ENCODE measurements at places on chromosomes 11 and 22. TPM values are rescaled to one million over a fixed set of nuclear protein-coding genes. Genes with fewer than 3 reads are reported as not detected.
A peak's percentile ranks its signal among the peaks of the same experiment; 100 is the strongest.

DNA sequence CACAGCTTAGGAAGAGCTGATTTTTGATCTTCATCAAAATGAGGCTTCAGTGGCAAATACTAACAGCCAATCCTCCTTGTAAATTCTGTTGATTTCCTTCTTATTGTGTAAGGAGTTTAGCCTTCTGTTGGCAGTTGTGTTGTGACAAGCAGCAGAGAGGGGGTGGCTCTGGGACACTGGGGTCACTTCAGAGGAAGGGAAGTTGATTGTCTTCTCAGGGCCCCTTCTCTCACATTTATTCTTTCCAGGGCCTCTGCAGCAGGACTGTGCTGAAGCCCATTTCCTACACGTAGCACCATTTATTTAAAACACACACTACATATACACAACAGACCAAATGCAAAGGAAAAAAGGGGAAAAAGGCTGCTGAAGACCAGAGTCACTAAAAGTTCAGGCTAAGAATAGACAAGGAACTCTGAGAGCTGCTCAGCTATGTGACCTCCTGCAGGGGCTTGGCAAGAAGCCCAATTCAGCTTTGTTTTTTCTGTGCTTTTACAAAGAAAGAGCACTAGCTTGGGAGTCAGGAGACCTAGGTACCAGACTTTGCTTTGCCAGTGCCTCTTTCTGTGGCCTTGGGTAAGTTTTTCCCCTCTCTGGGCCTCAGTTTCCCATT, 28.3 kb upstream of the UPB1 start:
- no peak for DNase-seq

GRCh38 chr11:109847621-109848020, 245.6 kb upstream of the ZC3H12C start:
- DNase-seq = no peak

DNA sequence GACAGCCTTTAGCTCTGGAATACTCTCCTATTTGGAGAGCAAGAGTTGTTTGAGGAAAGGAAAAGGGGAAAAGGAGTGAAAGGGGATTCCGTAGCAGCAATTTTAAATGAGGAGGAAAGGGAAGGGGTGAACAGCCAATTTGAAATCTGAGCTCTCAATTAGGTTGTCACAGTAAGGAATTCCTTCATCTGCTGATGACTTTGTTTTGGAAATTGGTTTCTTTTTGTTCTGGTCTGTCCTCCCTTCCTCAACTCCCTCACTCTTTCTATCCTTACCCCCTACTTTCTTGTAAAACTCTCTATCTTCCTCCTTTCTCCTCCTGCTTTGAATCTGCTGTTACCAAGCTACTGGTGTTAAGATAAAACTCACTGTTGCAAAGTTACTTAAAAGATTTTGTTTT, 1155.6 kb downstream of the DLG2 start:
- no peak for DNase-seq

DNA sequence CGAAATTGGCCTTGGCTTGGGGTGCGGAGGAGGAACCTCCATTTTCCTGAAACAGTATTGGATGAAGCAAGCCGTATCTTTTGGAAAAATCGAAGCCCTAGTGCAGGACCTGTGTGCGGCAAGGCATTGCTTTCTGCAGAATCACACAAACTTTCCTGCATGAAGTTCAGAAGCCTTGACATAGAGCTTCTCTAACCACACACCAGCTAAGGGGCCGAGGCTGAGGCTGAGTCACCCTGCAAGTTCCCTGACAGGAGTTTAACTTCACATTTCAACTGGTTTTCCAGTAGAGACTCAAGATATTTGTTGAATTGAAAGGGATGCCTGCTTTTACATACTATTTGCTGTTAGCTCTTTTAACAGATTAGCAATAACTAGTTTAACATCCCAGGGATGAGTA, 67.8 kb downstream of the TCF20 start:
- DNase-seq = peak; percentile 31

GRCh38 chr11:87144252-87144651, 106.5 kb downstream of the TMEM135 start:
- DNase-seq = no peak

DNA sequence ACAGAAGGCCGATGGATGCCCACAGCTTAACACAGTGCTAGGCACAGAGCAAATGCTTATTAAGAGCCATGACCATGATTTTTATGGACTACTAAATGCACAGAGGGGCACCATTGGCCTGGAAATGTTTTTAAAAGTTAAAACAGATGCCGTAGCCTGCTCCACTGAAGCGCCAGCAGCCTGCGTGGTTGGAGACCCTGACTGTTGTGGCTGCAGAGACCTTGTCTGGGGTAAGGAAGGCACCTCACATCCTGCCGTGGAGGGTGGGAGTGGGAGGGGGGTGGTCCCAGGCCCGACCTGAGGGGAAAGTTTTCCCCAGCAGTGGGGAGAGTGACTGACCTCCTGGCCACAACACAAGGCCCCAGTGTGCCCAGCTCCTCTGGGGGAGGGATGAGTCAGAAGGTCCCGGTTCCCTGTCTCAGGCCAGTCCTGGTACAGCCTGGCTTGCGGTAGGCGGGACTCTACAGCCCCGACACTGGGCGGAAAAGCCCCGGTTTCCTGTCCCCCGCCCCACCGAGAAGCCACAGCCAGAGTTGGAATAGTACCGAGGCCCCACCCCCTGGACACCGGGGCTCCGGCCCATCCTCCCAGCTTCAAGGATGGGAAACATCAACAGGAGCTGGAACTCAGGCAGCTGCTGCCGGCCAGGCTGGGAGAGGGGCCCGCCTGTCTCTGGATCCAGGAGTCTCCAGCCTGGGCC, 7.0 kb downstream of the CHST1 start:
- no peak for DNase-seq

DNA sequence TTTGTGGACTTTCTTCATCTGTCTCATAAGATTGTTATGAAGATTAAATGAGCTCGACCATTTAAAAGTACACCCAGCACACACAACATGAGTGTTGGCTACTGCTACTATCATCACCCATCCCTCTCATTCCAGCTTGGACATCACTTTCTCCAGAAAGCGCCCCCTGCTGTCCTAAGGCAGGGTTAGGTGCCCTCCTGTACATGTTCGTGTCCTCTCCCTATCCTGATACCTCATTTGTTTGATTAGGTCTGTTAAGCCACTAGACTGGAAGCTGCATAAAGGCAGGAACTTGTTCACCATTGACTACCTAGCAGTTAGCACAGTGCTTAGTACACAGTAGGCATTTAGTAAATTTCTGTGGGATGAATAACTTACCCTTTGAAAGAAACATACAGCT, 85.5 kb downstream of the ENTHD1 start:
- no peak for DNase-seq

GRCh38 chr22:37818409-37819104, 4.6 kb upstream of the GALR3 start:
- peak; percentile 68 for DNase-seq

DNA sequence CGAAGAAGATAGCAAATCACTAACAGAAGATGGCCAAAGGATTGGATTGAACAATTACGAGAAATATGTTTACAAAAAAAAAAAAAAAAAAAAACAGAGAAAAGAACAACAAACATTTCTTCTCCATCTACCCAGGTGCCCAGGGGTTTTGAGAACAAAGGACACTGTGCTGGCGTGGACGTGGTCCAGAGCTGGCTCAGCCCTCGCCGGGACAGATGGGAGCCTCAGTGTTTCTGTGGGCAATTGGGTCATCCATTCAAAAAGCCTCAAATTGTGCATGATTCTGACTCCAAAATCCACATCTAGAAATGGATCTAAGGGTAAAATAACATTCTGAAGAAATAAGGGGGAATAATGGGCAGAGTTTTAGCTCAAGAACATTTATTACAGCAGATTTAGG, 63.1 kb downstream of the DHCR7 start:
- no peak for DNase-seq

DNA sequence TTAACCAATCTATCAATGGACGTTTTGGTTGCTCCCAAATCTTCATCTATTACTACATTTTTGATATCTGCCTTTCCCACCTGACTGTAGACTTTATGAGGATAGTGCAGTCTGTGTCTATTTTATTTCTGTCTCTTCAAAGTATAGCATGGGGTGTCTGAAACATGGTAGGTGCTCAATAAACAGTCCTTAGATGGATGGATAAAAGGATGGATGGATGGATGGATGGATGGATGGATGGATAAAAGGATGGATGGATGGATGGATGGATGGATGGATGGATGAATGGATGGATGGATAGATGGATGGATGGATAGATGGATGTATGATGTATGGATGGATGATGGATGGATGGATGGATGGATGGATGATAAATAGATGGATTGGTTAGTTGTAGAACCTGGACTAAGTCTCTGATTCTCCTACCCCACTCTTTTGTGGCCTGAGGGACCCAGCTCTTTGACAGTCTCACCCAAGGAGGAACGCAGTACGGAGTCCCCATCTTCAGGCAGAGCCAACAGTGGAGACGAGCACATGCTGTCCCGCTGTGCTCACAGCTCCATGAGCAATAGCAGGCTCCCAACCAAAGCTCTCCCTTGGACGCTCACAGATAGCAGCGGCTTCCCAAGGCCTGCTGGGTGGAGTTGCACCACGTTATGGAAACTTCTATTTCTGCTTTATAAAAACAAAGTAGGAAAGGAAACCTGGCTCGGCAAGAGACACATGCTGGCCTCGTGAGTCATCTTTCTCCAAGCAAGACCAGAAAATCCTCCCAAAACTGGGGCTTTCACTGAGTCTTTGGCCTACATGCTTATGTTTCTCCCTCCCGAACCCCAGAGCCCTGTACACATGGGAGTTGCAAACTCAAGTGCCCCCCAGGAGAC, 448.0 kb downstream of the MIAT start:
- DNase-seq = no peak

- no peak for DNase-seq
Observed at GRCh38 chr11:119793335-119793984, 64.5 kb upstream of the NECTIN1 start.

DNA sequence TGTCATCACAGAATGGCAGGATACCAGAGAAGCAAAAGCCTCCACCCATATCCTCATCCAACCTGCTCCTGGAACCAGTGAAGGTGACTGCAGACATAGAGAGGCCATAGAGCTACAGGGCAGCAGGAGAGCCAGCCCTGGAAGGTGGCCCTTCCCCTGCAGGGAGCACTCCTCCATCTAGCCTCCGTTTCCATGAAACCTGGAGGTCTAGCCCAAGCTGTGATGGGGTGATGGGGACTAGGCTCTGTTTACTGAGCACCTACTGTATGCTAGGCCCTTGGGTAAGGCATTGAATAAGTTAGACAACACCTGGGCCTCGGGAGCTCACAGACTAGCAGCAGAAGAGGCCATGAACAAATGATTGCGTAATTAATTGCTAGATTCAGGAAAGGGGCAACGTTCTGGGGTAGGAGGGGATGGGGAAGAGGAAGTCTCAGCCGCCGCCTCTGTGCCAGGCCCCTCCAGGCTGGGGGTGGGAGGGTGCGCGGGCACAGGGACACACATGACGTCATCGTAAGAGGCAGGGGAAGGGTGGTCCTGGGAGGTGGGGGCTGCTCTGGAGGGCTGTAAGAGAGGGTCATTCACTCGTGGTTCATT, 784 bp upstream of the SYNGR1 start:
- no peak for DNase-seq

DNA sequence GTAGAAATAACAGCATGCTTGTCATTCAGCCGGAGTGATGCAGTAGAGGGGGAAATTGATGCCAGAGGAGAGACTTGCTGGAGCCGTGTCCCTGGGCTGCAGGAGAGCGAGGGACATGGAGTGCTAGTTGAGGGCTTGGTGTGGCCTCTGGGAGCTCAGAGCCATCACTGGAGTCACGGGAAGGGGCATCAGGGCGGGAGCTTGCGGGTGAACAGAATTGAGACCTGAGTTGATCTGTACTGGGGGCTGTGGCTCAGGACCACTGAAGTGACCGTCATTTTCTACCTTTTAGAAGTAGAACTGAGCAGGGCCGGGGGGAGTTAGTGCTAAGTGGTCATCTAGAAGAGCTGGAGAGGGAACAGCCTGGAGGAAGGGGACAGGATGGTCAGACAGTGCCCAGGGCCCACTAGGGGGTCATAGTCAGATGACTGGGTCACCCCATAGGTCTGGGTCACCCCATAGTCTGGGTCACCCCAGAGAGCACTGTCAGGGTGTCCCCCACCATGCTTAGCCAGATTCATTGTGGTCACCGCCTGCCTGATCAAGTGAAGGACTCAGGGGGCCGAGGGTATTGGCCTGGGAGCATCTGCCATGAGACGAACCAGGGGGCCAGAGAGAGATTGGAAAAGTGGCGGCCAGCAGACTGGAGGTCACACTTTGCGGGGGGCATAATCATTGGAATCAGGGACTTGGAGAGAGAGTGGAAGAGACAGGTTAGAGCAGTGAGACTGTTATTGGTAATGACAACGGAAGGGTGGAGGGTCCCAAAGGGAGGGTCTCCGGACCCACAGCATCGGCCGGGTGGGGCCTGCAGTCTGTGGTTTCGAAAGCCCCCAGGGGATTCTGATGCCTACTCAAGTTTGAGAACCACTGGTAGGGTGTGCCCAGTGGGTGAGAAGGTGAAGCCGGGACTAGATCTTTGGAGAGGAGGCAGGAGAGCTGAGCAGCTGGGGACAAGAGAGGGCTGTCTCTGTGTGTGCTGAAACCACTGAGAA, 15.2 kb downstream of the RIBC2 start:
- no peak for DNase-seq

DNA sequence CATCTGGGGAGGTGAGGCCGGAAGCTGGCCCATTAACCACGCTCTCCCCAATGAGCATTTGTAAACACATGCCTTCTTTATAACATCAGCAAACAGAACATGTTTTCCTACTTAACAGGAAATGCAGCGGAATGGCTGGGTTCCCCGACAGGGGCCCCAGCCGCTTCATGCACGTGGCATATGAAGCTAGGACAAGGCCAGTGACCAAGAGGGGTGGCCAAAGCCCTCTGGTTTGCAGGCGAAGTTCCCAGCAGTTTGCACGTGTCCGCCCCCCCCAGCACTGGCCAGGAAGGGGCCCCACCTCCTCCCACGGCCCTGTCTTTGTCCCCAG, 38.7 kb upstream of the LINC01488 start:
- no peak for DNase-seq

DNA sequence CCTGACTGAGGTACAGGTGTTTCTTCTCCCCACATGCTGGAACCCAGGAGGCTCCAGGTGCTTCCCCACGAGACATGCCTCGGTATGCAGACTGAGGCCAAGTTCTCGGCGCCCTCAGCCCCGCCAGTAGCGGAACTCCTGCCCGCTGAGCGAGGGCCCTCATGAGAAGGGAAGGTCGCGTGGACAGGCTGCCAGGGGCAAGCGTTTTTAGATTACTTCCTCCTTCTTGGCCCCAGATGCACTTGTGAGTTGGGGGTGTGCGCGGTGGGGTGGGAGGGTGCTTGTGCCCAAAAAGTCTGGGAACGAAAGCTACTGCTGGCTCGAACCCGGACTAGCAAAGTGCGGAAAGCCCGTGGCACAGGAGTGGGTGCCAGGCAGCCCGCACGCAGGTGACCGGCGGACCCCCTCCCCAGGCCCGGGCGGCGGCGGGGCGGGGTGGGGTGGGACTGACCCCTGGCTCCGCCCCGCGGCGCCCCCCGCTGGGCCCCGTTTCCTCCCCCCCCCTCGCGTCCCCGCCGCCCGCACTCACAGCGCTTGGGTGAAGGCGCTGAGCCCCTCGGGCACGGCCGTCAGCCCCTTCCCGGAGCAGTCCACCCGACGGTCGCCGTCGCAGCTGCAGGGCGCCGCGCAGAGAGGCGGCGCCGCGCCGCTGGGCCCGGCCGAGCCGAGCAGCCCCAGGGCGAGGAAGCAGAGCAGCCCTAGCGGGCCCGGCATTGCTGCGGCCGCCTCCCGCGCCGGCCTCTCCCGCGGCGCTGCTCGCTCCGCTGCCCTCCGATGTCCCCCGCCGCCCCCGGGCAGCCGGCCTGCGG, 797 bp downstream of the LGR4 start:
- no peak for DNase-seq

Gene EPS8L2
- 17.8 TPM for total RNA-seq

Gene ACR
- total RNA-seq = not detected

Gene OR51B4
- total RNA-seq = not detected

Gene OR8D1
- not detected for total RNA-seq
